ENCODE measurements at places on chromosomes 13 and 19. TPM values are rescaled to one million over a fixed set of nuclear protein-coding genes. Genes with fewer than 3 reads are reported as not detected.

TTC9B gene
- total RNA-seq = 37.5 TPM

ZNF865 gene
- total RNA-seq = 1.2 TPM

- DNase-seq = no peak
Measured at GRCh38 chr13:32384702-32385101, 43.2 kb downstream of the N4BP2L1 start.

GRCh38 chr19:57075801-57076492 is 43.8 kb upstream of the USP29 start:
- no peak for DNase-seq

GRCh38 chr19:58044886-58045285 is 11.1 kb downstream of the ZSCAN1 start:
- DNase-seq = no peak

DNA sequence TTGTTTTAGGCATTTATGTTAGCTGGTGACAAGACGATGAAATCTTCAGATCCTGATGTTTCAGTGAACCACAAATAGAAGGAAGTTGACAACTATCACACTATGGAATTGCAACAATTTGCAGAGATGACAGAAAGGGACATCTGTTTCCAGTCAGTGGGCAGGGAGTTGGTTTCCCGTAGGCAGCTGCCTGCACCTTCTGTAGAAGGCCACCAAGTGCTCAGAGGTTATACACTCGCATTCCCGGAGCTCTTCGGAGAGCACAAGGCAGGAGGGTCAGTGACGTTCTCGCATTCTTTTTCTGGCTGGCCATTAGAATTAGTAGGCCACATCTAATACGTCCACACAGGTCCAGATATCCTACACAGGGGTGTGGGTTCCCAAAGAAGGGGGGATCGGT is 129.4 kb downstream of the SHISA2 start:
- no peak for DNase-seq

KEAP1 gene
- total RNA-seq = 45.7 TPM

DNA sequence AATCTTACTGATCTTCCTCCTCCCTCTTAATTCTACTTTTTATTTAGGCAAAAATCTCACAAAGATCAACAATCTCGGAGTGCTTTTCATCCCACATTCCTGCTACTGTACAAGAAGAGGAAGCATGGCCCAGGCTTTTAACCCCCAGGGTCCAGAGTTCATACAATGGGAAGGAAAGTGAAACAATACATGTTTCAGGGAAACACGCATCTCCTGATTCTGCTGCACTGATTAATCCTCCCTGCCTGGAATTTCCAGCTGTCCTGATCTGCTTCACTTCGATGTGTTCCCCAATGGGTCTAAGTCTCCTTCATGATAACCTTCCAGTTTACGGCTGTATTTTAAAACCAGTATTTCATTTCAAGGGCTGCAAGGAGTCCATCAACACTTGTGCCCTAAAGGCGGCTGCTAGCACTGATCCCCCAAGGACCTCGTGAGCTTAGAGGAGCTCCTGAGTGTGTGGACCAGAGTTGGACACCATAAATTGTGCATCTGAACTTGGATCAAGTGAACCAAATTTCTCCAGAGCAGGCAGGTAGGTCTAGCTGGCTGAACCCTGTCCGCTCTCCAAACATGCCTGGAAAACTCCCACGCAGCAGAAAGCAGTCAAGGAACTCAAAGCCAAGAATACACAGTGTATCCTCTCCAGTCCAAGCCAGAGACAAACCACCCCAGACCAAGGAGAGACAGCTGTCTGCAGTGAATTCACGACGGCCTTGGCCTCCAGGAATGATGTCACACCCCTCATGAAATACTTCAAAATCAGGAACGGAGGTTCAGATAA is 44.3 kb downstream of the COL4A1 start:
- DNase-seq = no peak

ZNF729 gene
- total RNA-seq = not detected

DNA sequence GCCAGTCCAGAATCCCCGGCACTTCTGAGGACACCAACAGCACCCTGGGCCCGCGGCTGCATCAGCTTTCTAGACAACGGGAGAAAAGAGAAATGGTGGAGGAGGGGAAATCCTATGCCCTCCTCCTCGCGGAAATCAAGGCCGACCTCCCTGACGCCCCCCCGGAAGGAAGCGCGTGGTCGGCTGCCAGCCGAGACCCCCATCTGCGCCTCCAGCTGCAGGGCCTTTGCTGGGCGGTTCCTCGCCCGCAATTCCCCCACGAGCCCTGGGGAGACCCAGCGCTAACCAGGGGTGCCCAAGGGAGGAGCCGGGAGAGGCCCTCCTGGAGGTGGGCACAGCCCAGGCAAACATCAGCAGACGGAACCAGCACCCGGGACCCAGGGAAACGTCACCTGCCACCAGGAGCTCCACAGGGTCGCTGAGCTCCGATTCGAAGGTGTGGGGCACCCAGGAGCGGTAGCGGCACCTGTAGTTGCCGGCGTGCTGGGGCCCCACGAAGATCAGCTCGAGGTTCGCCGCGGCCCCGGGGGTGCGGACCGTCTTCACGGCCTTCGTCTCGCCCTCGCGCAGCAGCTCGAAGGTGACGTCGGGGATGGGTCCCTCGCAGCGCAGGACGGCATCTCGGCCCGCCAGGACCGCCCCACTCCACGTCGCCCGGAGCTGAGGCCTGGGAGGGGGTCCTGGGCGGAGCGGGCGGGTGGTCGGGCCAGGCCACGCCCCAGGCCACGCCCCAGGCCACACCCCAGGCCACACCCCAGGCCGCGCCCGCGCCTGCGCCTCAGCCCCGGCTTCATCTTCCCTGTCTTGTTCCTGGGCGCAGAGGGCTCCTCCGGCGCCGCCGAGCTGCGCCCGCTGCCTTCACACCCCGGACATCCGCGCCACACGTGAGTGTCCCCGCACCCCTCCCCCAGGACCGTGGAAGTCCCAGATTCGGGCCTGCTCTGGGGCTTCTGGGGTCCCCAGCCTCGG is 6.0 kb downstream of the A1BG start:
- peak; percentile 89 for DNase-seq

GRCh38 chr13:110268061-110268460 is 38.9 kb downstream of the COL4A1 start:
- no peak for DNase-seq

ADAMTS10 gene
- 34.6 TPM for total RNA-seq

ZNF416 gene
- 12.2 TPM for total RNA-seq

RASAL3 gene
- 0.41 TPM for total RNA-seq

ZNF135 gene
- 11.8 TPM for total RNA-seq

GJB6 gene
- 12.6 TPM for total RNA-seq

GRCh38 chr13:48556817-48557216 is 23.9 kb upstream of the RCBTB2 start:
- DNase-seq = no peak

DNA sequence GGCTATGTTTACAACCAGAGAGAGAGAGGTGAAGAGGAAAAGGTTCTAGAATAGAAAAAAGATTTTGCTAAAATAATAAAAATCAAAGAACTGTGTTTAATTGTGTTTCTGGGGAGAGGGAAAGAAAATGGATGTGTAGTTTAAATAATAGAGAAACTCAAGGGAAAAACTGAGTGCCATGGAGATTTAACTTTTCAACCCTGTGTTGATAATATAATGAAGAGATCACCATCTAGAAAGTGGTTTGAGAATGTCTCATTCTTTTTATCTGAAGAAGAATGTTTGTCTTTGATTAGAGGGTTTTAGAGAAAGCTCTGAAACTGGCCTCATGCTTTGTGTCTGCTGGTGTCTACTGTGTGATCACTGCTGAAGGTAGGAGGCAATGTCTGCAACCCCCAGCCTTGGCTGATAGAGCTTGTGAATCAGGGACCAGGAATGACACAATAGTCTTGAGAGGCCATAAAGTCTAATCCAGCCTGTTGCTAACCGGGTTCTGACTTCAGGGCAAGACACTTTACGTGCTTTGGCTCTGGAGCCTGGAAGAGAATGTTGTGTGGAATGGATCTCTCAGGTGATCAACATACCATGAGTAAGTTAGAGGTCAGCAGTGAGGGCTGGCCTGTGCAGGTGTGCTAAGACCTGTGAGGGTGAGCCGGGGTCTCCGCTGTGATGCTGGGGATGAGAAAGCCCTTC is 5.4 kb downstream of the COL4A2 start:
- DNase-seq = no peak

GRCh38 chr19:6750062-6750461 is 10.6 kb downstream of the TRIP10 start:
- no peak for DNase-seq

- DNase-seq = no peak
Measured at GRCh38 chr13:106230450-106230849, 305.0 kb downstream of the EFNB2 start.

GRCh38 chr13:48749144-48749543 is 95.4 kb downstream of the CYSLTR2 start:
- DNase-seq = no peak

DNA sequence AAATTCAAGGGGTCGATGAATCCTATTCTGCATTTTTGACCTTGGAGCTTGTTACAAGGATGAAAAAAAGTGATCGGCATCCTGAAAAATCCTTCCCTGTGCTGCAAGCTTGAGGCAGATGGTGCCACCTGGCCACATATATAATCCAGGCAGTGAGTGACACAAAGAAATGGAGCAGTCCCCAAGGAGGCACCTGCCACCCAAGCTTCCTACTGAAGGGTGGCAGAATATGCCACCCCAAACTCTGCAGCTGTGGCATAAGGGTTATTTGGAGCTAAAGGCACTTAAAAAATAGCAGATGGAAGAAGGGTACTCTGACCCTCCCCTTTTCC is 15.4 kb downstream of the TMEM272 start:
- no peak for DNase-seq

DNA sequence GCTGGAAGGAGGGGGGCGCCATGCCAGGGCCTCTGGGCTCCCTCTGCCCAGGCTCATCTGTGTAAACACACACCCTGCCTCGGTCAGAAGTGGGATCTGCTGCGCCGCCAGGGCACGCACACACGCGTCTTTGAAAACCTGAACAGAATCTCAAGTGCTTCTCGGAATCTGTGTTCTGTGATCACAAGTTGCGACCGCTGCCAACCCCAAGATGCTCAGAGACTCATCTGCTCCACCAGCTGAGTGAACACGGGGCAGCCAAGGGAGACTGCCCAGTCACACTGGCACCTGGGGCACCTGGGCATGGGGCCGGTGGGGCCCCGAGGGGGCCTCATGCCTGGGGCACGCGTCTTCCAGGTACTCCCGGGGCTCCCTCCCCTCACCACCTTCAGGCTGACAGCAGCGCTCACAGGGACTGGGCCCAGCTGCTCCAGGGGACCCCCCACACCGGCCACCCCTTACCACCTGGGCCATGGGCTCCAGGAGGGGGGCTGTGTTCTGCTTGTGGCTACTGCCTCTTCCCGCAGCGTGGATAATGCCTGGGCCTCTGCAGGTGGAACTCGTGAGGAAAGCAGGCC is 59.0 kb downstream of the KLF2 start:
- DNase-seq = no peak

C13orf42 gene
- total RNA-seq = under 0.01 TPM

TSSK6 gene
- 2.4 TPM for total RNA-seq

DNA sequence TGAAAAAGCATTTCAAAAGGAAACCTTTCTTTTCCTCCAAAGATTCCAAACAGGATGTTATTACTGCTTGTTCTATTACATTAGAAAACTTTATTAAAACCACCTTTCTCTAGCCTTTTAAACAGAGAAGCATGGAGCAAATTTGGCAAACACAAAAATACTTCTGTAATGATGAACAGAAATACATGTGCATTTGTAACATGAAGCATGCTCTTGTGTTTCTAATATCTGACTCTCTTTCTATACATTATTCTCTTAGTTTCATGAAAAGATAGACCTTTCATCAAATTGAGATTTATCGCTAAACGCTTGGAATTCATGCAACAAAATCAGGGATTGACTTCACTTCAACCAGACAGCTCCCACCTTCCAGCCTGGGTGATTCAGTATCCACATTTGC is 152.8 kb upstream of the IRS2 start:
- no peak for DNase-seq

- DNase-seq = no peak
Measured at GRCh38 chr13:104593693-104594092, 1527.5 kb upstream of the SLC10A2 start.

DNA sequence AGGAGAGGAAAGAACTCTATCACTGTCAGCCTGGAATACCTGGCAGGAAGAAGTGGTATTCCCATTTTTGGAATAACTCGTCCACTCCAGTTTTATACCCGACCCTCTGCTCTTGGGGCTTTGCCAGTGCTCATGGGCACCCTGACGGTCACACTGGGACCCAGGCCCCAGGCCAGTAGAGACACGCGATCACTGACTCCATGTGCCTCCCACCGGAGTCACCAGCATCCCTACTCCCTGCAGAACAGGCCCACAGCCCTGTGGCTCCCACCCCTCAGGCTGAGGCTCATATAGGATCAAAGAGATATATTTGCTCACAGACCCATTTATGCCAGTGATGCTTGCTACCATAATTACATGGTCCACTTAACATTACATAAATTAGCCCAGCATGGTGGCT is 3.5 kb downstream of the GRTP1 start:
- DNase-seq = no peak

ZNF284 gene
- total RNA-seq = 11.8 TPM

XAB2 gene
- total RNA-seq = 24.1 TPM

- no peak for DNase-seq
Measured at GRCh38 chr19:32012886-32013631, 332.4 kb upstream of the ZNF507 start.

TPTE2 gene
- total RNA-seq = 0.41 TPM

LMTK3 gene
- 10.6 TPM for total RNA-seq
